ENCODE measurements at places on chromosomes 6 and 20.

- no peak for DNase-seq
These were observed 41.1 kb upstream of the GTSF1L start for GRCh38 chr20:43767686-43768474.

GRCh38 chr6:107144014-107144413 is 28.7 kb upstream of the BEND3 start:
- DNase-seq, result no peak

DNA sequence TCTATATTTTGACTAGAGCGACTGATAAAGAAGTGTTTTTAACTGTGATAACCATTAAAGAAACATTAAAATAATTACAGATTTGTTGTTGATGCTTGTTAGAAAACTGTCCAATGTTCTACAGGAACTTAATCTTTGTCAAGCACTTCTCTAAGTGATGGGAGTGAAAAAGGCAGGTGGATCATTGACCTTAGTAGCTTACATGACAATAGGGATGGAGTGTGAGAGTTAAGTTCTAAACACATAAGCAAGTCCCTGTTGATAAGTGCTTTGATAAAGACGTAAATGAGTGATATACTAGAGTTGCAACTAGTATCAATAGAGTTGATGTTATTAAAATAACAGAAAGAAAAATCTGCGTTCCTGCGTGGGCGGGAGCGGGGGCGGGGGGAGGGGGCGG is 931.5 kb upstream of the EPHA7 start:
- DNase-seq, result no peak

GRCh38 chr6:117555262-117555849 is 47.0 kb downstream of the GOPC start:
- DNase-seq, result no peak

GRCh38 chr6:160275511-160276003 is 16.9 kb upstream of the SLC22A2 start:
- DNase-seq, result no peak

DNA sequence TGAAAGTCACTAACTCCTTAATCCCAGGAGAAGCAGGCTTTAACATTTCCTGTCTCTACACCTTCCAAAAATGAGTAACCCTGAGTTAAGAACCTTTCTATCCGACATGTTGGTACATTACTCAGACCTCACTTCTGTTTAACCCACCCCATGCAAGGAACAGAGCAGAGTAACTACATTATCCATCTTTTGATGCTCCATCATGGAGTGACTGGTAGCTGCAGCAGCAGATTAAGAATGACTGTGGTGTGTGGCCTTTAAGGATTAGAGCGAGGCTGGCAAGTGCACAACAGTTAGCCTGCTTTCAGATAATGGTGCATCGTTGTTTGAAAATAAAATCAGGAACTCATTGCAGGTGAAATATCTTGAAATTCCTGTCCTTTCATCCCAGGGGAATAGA is 2.0 kb downstream of the TRAF3IP2 start:
- no peak for DNase-seq

DNA sequence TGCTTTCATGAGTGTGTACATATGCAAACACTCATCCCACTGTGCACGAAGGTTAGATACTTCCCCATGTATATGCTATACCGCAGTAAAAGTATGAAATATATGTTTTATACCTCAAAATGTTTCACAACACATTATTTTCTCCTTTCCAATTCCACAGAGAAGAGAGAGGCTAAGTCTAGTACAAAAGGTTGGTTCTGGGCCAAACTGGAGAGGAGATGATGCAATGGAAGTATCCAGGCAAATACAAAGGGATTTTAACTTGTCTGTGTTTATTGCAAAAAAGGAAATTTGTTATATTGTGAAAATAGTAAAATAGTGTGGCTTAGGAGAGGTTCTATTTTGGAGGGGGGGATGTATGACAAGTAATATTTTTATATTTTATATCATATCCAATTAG is 112.6 kb downstream of the PLCB1 start:
- DNase-seq, result no peak

DNA sequence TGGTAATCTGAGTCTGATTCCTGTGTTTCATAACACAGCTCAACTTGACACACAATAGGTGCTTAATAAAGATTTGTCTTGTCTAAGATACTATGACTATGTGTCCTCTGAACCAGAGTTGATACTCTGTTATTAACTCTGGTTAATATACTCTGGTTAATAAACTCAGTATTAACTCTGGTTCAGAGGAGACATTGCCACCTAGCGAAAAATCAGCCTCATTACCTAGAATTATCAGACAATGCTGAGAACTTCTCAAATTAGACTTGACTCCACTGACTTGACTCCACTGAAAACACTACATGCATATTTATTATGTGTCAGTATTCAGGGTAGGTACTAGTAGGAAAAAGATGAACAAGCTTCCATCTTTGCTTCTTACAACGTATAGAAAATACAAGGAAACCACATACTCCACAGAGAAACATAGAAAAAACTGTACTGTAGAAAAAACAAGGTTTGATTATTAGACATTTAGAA is 73.9 kb downstream of the AHI1 start:
- no peak for DNase-seq
